ENCODE measurements at places on chromosomes 5 and 9.

DNA sequence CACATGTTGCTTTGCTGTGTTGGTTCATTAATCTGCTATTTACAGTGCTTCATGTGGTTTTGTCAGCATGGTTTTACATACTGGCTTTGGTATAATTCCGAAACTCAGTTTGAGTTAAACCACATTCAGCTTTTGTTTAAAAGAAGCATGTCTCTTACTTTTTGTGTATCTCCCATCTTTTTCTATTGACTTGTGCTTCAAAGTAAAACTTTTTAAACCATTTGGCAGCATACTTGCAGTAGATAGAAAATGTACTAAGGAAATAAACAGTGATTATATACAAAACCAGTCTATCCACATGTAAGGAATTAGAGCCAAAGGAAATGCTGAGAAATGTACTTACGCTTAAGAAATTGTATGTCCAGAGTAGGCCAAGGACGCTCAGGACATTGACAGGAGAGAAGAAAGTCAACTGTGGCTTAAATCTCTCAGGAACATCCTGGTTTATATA is 286.9 kb downstream of the ARHGEF28 start:
- DNase-seq, result no peak

DNA sequence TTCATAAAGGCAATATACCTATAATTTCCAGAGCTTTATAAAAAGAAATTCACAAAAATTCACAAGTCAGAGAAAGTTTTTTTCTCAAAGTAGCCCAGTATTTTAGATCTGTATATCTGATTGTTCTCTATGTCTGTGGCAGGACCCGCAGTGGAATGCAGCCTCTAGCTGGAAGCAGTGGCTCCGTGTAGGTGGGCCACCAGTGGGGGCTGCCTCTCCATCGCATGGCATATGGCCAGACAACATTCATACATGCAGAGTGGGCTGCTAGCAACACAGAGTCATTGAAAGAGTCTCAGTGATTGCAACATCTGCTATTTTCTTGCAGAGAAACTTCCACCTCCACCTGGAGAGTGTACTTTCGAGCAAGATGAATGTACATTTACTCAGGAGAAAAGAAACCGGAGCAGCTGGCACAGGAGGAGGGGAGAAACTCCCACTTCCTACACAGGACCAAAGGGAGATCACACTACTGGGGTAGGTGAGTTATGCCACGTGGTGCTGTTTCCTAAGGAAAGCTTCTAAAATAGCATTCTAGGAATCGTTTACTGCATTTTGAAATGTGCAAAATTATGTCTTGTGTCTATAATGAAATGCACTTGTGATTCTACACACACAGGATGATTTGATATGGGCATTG is 88.5 kb upstream of the SMC5 start:
- DNase-seq, result no peak

DNA sequence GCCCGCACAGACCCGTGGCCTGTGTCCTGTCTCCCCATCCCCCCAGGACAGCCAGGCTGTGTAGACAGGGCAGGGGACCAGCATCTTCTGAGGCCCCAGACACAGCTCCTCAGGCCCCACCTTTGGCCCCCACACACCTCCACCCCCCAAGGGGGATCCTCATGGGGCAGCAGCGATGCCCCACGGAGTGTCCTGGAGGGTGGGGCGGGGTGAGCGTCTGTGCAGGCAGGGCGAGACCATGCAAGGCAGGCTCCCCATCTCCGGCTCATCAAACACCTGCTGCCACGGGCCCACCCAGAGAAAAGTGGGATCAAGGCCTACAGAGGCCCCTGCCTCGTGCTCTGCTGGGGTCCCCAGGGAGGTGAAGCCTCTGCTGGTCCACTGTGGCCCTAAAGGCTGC is 118.7 kb upstream of the FOXD4L5 start:
- no peak for DNase-seq

DNA sequence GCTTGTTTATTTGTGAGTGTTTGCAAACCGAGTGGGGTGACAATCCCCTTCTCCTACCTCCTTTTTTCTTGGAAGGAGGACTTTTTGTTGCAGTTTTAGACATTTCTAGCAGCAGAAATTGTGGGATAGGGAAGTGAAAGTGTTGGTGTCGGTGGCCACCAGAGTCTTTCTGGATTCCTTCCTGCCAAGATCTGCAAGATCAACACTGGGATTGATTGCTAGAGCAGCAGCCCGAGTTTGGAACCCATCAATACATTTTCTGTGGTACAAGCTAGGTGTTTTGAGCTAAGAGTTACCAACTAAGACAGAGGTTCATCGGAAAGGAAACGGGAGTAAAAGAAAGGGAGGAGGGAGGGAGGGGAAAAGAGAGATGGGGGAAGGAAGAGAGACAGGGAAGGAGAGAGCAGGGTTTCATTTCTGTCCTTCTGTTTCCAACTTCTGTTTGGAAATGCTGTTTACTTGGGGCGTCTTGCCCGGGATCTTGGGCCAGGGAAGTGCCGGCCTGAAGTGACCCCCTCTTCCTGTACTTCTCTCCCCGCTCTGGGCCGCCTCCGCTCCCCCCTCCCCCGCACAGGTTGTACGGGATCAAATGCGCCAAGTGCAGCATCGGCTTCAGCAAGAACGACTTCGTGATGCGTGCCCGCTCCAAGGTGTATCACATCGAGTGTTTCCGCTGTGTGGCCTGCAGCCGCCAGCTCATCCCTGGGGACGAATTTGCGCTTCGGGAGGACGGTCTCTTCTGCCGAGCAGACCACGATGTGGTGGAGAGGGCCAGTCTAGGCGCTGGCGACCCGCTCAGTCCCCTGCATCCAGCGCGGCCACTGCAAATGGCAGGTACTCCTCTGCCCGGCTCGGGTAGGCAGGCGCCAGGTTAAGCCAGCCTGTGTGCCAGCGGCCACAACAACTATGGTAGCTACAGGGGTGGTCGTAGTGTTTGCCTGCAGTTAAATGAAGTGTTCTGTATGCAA is 4.0 kb downstream of the ISL1 start:
- DNase-seq, result no peak

DNA sequence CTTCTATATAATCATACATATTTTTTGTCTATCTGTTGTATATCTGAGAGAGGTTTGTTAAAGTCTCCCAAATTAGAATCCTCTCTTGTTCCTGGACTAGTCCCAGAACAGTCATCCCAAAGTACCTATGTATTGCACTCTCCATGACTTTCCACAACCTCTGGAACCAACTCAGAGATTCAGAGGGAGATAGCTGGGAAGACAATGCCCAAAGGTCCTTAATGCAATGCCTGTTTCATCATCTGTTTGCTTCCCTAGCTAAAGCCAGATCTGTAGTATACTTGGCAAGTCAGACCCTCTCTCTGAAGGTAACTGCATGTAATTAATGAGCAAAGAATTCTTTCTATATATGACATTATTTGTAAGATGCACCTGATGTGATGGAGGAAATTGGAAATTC is 89.4 kb downstream of the ZNF474 start:
- DNase-seq, result no peak

DNA sequence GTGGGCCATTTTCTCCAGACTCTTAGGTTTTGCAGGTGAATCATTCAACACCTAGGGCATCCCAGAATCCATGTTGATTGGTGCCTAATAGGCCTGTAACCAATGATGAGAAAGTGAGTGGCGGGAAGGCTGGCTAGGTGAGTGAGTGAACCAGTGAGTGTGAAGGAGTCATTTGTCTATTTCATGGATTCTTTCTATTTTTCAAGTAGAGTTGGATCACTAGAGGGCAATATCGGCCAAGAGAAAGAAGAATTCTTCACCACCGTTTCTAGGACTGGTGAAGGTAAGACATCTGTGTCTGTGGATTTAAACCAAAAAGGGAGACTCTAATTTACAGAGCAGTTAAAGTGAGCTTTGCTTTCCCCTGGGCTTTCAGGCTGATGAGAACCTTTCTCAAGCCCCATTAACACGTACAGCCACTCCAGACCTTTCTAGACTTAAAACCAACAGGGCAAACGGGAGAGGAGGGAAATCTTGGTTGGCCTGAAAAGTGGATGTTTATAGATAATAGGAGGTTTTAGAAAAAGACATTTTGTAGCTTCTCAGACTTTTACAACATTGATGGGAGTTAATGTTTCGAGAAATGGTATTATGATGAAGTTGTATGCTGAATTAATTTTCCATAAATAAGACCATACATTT is 114.3 kb upstream of the IL12B start:
- peak; percentile 55 for DNase-seq

GRCh38 chr5:132754111-132754510 is 6.9 kb downstream of the CCNI2 start:
- no peak for DNase-seq

DNA sequence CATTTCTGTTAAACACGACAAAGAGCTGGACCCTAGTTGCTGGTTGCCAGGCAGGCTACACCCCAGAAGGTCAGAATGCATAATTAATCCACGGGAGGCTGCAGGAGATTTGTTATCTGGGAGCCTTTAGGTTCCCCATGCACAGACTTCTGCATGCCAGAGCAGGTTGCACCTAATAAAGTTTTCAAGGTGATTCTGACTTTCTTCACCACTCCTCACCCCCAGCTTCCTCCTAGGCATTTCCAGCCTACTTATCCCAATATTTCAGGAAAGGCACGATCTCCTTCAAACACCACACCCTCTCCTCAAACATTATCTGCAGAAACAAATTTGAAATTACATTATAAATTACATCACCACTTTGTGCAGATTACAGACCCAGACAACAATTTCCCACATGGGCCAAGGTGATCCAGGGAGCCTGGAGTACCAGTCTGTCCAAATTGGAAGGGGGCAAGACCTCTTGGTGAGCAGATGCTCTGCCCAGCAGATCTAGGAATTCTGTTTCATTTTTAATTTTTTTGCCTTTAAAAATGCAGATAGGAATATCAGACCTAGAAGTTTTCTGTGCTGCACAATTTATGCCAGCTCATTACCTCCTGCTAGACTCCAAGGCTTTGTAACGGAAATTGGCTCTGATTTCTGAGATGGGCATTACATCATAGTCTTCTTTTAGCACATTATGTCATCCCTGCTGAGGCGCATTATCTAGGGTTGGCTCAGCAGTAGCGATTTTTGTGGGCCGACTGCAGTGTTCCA is 363.4 kb upstream of the SLC30A5 start:
- DNase-seq, result peak; percentile 16

DNA sequence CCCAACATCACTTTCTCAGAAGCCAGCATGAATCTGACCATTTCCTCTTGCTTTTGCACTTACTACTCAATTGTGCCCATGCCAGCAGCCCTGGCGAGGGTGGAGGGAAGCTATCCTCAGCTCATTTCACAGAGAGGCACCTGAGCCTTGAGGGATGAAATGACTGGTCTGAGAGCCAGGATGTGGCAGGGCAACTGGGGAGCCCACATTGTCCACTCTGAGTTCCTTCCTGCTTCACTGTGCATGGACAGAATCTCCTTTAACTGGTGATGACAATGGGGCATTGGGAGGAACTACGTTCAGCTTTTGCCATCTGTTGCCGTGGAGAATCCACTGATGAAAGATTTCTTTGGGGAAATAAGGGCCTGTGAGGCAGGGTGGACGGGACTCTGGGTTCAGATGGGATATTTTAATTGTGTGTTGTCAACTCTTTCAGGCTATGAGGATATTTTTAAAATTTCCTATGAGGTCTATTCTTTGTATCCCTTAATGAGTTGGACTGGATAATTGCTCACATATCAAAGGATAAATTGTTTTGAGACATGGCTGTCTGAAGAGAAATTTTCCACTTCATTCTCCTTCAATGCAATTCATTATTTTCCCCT is 78.3 kb downstream of the TNC start:
- DNase-seq, result no peak

- DNase-seq, result no peak
These were observed 6.9 kb downstream of the DNAI1 start for GRCh38 chr9:34465468-34465867.

GRCh38 chr5:126515337-126515736 is 79.7 kb downstream of the ALDH7A1 start:
- DNase-seq, result no peak
